ENCODE measurements at places on chromosomes 7 and 10.

- no peak for DNase-seq
Observed at GRCh38 chr7:80721883-80722615, 83.6 kb downstream of the CD36 start.

GRCh38 chr7:5636914-5637313, 144.5 kb downstream of the RNF216 start:
- no peak for DNase-seq

DNA sequence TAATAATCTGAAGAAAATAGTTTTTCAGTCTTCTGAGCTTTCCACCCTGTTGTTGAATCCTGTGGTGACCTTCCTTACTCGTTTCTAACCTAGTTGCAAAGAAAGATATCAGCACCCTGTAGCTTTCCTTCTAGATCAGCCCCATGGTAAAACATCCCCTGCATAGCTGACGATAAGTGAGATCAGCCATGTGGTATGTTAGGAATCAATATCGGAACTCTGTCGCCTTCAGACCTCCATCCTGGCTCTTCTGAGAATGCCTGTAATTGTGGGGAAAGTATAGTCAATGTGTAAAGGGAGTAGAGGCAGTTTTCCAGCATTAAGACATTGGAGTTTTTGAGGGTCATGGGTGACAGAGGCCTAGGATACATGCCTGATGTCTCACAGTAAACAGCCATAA, 151.8 kb downstream of the LRRC4 start:
- DNase-seq: no peak

DNA sequence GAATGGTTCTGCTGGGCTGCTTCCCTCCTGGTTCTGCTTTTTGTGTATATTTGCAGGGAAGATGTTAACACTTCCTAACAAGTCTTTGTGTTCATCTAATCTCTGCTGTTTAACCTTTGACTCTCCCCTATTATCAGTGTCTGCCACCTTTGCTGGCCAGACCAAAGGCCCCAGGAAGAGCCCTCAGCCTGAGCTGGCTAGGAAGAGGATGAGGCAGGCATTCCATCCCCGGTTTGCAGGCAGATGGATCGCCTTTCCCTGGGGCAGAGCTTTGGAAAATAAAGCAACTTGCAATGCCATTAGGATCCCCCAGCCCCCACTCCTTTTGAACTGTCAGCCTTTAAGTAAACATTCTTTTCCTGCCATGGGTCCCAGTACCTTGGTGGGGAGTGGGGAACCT, 19.0 kb downstream of the DPCD start:
- no peak for DNase-seq

GRCh38 chr10:80173466-80173865, 31.9 kb downstream of the ANXA11 start:
- DNase-seq: no peak

- DNase-seq: no peak
Observed at GRCh38 chr10:132514821-132515520, 22.6 kb upstream of the INPP5A start.

DNA sequence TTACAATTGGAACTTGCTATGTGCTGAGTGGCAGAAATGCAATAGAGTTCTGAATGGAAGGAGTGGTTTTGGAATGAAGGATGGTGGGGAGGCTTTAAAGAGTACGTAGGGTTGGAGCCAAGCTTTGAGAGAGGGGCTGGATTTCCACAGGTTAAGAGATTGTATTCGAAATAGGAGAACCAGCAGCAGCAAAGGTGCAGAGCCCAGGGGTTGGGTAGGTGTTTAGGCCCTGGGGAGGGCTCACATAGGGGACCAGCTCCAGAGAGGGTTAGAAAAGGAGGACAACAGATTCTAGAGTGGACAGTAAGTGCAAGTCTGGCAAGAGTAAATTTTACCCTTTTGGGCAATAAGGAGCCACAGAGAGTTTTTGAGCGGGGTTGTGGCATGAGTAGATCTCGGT, 297.2 kb downstream of the RPS24 start:
- DNase-seq: no peak

DNA sequence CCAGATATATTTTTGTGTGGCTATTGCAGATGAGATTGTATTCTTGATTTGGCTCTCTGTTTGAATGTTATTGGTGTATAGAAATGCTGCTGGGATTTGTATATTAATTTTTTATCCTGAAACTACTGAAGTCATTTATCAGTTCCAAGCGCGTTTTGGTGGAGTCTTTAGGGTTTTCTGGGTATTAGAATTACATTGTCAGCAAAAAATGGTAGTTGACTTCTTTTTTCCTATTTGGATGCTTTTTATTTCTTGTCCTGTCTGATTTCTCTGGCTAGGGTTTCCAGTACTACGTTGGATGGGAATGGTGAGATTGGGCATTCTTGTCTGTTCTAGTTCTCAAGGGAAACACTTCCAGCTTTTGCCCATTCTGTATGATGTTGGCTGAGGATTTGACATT, 415.5 kb upstream of the CHRM2 start:
- DNase-seq: no peak

- peak; percentile 34 for DNase-seq
Observed at GRCh38 chr7:16421333-16422102, at the start of gene CRPPA. CRPPA (minus strand) TSS chr7:16421538; CDS start chr7:16421322, 216 bp downstream.

DNA sequence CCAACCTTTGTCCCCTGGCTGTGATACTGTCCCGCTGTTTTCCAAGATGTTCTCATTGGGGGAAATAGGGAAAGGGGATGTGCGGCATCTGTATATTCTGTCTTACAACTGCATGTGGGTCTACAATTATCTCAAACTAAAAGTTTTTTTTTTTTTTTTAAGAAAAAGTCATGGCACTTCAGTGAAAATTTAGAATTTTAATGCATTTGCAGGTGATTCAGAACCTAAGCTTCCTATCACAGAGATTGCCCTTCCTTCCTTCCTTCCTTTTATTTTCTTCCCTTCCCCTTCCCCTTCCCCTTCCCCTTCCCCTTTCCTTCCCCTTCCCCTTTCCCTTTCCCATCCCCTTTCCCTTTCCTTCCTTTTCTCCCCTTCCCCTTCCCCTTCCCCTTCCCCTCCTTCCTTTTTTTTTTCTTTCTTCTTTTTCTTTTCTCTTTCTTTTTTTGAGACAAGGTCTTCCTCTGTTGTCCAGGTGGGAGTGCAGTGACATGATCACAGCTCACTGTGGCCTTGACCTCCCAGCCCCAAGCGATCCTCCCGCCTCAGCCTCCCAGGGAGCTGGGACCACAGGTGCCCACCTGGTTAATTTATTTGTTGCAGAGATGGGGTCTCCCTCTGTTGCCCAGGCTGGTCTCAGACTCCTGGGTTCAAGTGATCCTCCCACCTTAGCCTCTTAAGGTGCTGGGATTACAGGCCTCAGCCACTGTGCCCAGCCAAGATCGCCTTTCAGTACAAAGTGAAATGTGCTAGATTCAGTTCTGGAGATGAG, 32.0 kb downstream of the JAKMIP3 start:
- DNase-seq: no peak

DNA sequence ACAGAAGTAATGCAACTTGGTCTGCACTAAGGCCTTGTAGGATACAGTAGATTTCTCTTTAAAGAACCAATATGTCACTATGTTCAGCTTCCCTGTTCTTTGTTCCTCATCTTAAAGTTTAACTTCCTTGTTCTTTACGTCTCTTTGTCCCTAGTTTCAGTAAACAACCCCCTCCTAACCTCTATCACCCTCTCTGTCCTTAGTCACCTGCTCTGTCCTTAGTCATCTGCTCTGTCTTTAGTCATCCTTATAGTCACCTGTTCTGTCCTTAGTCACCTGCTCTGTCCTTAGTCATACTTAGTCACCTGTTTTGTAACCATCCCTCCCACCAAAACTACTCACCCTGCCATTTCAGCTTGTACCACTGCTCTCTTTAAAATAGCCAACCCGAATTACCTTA, 144.6 kb upstream of the TMEM106B start:
- no peak for DNase-seq

GRCh38 chr7:130324306-130324943, 20.2 kb upstream of the CPA5 start:
- DNase-seq: no peak

DNA sequence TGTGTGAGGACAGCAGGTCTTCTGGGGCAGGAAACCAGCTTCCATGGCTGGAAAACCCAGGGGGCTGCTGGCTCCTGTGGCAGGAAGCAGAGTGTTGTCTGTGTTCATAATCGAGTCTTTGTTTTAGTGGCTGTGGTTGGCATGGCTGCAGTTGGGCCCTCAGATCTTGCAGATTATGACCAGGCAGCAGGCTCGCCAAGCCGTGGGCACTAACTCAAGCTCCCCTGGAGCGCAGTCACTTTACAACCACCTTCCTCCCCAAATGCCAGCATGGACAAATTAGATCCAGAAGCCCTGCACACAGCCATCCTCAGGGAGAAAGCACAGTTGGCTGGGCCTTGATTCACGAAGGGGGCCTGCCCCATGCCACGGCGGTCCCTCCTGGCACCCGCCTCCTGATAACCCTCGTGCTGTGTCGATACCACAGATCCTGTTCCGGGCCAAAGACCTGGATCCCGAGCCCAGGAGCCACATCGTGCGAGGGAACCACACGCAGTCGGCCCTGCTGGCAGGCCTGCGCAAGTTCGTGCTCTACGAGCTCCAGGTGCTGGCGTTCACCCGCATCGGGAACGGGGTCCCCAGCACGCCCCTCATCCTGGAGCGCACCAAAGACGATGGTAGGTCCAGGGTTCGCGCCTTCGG, 552.5 kb upstream of the FOXK1 start:
- DNase-seq: no peak

DNA sequence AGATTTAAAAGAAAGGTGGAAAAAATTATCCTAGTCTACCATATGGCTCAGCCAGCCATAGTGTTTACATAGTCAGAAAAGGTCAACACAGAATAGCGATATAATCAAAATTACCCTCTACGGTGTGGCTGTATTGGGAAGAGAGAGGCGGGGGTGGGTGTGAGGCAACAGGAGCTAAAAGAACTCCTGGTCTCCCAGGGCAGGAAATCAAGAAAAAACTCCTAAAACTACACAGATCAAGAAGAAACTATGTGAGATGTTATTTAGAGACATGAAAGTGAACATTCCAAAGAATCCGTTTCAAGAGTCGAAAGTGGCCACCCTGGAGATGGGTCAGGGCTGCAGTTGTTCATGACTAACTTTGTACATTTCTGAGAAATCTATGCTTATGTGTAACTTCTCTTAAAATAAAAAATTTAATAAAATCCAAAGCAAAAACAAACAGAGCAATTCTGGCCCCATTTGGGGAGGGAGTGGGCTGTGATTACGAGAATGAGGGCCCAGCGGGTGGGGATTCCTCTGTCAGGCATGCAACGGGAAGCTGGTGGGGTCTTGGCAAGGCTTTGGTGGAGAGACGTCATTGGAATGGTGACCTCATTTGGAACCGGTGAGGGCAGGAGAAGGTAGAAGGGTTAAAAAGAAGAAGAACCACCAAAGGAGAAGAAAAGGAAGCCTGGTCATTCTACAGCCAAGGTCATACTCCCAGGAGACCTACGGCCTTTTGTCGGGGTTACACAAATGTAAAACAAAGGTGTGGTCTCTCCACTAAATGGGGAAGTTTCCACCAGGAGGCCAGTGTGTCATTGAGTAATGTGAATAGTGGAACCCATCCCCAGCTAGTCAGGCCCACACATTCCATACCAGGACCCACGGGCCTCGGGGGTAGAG, 71.2 kb upstream of the DUSP5 start:
- DNase-seq: no peak

GRCh38 chr10:100174699-100175677, 10.8 kb downstream of the ERLIN1 start:
- DNase-seq: no peak

All from stimulated activated CD4-positive, alpha-beta T cell treated with anti-CD3 and anti-CD28 coated beads, Interleukin-4, amount 100 ng/mL, for 4 hours (primary cell).